Lung microvascular endothelial cell (primary cell): ENCODE measurements at places on chromosomes 16 and 17. TPM values are rescaled to one million over a fixed set of nuclear protein-coding genes. Genes with fewer than 3 reads are reported as not detected.
A peak's percentile ranks its signal among the peaks of the same experiment; 100 is the strongest.

- DNase-seq, result peak; percentile 97
Measured at GRCh38 chr16:69225121-69225520, 38.2 kb downstream of the SNTB2 start.

DNA sequence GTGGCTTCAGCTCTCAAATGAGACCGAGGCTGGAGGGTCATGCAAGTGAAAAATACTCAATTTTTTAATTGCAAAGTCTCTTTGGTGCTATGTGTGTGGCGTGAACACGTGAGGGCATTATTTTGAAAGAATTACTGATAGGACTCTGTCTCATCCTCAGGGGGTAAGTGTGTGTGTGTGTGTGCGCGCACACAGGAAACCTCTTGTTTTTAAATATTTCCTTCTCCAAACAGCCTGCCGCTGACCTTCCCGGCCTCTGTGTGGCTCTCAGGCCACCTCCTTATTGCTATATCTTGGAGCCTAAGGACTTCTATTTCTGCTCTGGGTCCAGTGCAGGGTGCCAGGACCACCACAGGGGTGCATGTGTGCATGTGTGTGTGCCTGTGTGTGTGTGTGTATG is 99.7 kb downstream of the CMIP start:
- DNase-seq, result peak; percentile 72

DNA sequence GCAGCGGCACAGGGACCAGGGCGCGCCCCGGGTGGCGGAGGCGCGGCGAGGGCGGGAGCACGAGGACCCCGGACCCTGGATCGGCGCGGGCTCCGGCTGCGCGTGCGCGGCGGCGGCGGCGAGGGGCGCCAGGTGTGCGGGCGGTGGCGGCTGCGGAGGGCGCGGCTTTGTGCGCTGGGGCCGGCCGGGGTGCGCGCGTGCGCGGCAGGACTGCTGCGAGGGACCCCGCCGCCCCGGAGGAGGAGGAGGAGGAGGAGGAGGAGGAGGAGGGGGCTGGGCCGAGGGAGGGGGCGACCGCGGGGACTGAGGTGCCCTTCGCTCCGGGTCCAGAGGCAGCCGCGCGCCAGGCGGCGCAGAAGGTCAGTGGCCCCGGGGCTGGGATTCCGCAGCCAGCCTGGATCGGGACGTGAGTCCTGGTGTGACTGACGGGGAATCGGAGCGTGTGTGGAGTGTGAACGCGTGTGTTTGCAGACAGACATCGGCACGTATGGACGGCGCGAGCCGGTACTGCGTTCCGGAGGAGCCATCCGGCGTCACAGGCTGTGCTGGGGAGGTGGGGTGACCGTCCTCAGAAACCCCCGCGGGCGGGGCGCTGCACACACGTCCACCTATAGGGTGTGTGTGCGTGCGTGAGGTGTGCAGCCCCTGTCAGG is 19.5 kb upstream of the RAP1GAP2 start:
- no peak for DNase-seq

DNA sequence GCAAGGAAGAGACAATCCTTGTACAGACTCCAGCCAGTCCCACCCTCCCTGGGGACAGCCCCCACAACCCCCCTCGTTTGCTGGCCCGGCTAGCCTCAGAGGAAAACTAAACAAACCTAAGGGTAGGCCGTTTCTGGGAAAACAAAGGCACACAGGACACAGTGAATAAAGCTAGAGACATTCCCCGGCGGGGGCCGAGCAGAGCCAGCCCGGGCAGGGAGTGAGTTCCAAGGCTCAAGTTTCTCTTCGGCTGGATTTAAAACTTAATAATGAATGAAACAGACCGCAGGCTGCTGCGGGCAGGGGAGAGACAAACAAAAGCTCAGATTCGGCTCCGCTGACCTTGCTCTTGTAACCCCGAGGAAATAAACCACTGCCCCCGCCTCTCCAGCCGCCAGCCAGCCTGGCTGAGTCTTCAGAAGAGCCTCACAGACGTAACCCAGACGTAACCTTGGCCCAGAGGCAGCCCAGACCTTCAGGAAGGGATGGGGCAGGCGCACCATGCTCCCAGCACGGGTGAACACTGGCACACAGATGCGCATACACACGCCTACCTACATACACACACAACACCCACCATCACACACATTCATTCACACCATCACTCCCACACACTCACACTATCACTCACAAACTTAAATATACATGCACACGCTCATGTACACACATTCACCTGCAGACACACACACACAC is 216.0 kb downstream of the ZNF423 start:
- DNase-seq, result no peak

The ESRP2 gene
- total RNA-seq, result 0.44 and 1.6 TPM in 2 replicates

GRCh38 chr16:30548416-30549253 is 9.5 kb downstream of the ZNF764 start:
- DNase-seq, result no peak

- DNase-seq, result no peak
Measured at GRCh38 chr17:77694391-77695363, 263.8 kb upstream of the TNRC6C start.

GRCh38 chr17:77609553-77610517 is 348.7 kb upstream of the TNRC6C start:
- peak; percentile 14 for DNase-seq

The CCL3 gene
- not detected in 2 replicates for total RNA-seq

- peak; percentile 56 for DNase-seq
Measured at GRCh38 chr16:3113765-3114479, 1.5 kb downstream of the ZNF205 start.

The ELMO3 gene
- 0.44 and 0.99 TPM in 2 replicates for total RNA-seq

GRCh38 chr17:37259030-37259735 is 116.6 kb upstream of the C17orf78 start:
- peak; percentile 36 for DNase-seq

DNA sequence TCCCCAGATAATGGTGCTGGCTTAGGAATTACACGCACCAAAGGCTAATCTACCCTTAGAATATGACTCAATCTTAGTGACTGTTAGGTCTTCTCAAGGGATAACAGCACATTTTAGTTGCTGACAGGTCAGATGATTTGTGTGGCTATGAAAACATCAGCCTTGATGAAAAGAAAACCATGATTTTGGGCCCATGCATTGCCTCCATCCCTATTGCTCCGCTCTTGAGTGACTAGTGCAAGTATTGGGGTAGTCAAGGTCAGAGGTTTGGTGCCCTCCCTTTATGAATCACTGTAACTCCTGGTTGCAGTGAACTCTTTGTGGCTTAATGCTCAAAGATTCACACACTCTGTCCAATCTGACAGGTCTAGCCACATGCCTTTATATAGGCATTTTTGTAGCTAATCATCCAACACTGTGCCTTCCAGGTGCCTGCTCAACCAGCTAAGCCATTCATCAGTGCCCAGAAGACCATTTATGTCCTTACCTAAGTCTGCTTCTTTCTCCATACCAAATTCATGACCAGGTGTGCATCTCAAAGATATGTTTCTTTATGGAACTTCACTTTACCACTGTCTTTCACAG is 251.6 kb downstream of the KCNJ2 start:
- DNase-seq, result no peak

- no peak for DNase-seq
Measured at GRCh38 chr16:31711344-31711845, 162.2 kb upstream of the ZNF267 start.

DNA sequence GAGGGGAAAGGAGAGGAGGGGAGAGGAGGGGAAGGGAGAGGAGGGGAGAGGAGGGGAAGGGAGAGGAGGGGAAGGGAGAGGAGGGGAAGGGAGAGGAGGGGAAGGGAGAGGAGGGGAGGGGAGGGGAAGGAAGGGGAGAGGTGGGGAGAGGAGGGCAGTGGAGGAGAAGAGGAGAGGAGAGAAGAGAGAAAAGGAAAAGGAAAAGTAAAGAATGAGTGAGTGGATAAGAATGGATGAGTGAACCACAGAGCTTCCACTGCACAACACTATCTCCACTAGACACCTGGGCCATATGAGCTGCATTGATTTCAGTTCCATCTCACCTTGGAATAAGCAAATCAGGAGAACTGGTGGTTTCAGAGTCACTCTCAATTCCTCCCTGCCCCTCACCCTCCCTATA is 204.1 kb upstream of the TOX3 start:
- no peak for DNase-seq

The HS3ST3B1 gene
- 0.22 and 1.6 TPM in 2 replicates for total RNA-seq

The CES1 gene
- 0.22 and 1.4 TPM in 2 replicates for total RNA-seq

DNA sequence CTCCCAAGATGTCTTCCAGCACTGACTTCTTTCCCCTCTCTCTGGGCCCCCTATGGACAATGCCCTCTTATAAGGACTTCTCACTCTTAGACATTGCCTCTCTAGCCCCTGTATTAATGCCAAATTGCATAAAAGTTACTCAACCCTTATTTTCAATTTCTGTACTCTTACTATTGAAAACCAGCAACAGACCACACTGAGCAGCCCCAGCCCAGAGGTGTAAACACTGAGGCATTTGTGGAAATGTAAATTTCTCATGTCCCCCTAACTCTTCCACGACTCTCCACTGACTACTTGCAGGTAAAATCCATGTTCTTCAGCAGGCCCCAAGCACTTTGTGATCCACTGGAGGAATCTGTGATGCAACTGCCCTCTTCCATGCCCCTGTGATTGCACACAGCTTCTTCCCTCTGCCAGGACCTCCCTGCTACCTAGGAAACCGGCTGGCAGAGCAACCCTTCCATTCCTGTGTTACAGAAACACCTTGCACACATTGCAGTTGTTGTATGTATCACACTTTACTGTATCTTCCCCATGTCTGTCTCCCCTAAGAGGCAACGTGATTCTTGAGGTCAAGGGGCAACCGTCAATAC is 4.4 kb downstream of the N4BP1 start:
- DNase-seq, result no peak

- no peak for DNase-seq
Measured at GRCh38 chr17:43848601-43849000, 1.6 kb downstream of the CD300LG start.

GRCh38 chr17:44948315-44948795 is 782 bp upstream of the KIF18B start:
- DNase-seq, result no peak

- peak; percentile 72 for DNase-seq
Measured at GRCh38 chr17:19004421-19005136, at the start of gene FAM83G. Gene FAM83G (minus strand): TSS chr17:19004764. CDS start chr17:19004041, 723 bp downstream.

The SLFN13 gene
- 0.65 and 2.2 TPM in 2 replicates for total RNA-seq

DNA sequence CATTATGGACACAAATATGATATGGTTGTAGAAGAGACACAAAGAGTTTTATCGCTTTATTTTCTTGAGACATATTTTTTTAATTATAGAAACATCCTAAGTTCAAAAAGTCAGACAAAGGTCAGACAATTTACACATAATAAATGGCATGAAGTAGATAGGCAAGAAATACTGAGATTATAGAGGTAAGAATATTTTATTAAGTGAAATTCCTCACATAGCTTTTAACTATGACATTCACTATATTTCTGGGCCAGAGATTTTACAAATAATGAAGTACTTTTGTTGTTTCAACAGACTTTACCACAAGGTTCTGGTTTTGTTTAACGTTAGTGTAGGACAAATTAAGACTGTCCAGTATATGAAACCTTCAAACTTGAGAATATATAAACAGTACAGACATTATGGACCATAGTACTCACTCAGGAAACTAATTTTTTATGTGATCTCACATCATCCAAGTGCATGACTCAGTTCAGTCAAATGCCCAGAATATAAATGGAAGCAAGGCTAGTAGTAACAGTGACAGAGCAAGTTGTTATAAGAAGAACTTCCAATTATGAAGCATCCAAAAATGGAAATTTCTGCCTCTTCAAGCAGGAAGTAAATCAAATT is 394.8 kb downstream of the KCNJ2 start:
- no peak for DNase-seq

DNA sequence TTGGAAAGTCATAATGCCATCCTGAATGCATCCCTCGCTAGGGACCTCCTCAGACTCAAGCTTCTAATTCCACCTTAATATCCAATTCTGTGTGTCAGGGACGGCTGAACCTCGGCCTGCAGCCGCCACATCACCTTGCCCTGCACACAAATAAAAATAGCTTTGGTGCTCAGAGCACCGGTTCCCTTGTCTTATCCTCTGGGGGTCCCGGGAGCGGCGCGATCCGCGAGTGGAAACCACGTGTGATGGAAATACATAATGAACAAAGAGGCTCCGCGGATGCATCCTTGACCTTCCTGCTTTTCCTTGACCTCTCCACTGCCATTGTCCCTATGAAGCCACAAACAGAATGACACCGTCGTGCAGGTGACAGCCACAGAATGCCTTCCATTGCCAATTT is 143.4 kb downstream of the ZNF423 start:
- DNase-seq, result no peak

The HSD11B2 gene
- not detected in 2 replicates for total RNA-seq

GRCh38 chr16:29900888-29901606 is 759 bp downstream of the ASPHD1 start:
- no peak for DNase-seq

DNA sequence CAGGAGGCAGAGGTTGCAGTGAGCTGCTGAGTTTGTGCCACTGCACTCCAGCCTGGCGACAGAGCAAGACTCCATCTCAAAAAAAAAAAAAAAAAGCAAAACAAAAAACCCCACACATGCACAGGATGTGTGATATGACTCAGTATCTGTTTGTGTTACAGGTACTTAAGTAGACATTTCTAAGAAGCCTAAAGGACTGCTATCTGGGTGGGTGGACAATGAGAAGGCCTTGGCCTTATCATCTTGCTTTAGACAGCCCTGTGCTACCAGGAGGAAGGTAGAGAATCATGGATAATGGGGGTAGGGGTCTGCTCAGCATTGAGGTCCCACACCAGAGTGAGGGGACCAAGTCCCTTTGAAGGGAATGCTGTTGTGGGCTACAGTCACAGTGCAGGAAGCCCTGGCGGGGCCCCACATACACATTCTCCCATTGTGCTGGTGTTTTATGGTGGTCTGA is 26.7 kb downstream of the PLD6 start:
- DNase-seq, result no peak

DNA sequence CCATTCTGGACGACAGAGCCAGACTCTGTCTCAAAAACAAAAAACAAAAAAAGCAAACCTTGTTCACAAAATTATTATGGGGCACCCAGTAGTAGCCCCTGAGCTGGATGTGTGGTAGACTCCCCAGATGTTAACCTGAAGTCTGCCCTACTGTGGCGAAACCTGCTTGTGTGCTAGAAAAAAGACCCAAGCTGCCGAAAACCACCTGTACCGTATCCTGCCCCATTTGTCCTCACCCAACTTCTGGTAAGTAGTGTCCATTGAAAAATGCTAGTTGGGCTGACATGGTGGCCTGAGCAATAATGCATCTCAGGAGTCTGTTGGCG is 9.1 kb downstream of the RMI2 start:
- DNase-seq, result no peak

DNA sequence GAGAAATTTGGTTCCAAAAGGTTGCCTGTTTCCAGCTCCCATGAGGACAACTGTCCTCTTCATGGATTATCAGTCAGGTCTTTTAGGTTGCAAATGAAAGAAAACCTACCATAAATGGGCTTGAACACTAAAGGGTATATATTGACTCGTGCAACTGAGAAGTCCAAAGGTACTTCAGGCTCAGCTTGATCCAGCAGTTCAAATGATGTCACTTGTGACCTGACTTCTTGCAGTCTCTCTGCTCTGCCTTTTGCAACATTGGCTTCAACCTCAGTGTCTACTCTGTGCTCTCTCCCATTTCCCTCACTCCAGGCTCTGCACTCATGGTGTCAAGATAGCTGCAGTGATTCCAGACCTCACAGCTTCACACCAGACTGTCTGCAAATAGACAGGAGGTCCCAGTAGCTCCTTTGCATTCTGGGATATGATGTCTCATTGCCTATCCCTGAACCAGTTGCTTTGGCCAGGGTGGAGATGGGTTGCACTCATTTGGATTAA is 5.5 kb upstream of the CALB2 start:
- no peak for DNase-seq
